ENCODE measurements at places on chromosomes 7 and 10.

DNA sequence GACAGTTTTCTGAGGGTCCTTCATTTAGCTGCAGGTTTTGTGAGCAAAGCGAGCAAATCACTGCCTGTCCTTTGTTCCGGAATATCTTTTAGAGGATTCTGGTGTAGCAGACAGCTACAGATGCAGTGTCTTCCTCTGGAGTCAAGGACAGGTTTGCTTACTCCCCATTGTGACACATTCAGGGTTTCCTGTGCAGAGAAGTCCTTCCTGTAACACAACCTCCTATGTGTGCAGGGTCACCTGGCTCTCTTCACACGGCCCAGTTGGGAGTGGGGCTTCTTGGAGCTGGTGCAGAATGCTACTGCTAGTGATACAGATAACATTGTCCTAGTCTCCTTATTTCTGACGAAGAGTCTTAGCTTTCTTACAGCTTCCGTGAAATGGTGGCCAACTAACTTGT, 47.9 kb downstream of the RBM33 start:
- DNase-seq, result no peak

DNA sequence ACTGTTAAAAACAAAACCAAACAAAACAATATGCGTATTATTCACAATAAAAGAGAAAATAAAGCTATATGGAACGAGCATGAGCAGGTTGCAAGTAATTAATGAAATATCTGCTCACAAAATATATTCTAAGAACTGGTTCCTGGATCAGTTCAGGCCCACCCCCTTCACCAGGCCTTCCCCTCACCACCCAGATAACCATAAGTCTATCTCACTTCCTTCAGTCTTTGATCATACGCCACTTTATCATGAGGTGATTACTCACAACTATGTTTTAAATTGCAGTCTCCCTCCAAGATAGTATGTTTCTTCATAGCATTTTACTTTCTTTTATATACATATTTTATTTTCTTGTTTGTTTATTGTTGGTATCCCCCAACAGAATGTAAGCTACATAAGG, 263.1 kb upstream of the HGF start:
- no peak for DNase-seq

DNA sequence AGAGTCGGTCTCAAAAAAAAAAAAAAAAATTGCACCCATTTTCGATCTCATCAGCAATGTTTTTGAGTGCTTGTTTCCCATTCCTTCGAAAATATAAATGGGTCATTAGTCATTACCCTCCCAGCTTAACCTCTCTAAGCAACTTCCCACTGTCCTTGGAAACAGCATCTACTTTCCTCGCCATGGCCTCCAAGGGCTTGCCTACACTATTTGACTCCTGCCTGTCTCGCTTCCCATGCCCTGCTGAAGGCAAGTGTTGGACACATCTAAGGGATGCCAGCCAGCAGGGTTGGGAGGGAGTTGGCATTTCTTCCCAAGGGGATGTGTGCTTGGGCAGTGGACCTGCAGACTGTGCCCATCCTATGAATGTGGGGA, 12.7 kb upstream of the RHBDD2 start:
- DNase-seq, result no peak

GRCh38 chr7:108147031-108147563, 16.9 kb upstream of the LAMB4 start:
- DNase-seq, result no peak

DNA sequence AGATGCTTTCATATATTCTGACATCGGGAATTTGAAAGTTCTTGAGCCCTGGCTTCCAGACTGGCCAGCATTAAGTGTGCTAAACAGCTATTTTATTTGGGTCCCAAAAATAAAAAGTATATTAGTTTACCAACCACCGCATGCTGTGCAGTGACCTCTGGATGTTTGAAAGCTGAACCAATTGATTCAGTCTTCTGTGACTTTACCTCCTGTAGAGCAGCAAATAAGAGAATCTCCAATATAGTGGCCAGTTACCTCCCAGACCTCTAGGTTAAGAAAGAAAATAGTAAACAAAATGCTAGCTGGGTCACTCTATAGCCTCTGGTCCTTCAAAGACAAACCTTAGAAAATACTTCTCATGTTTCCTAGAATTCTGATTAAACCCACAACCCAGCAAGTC, 424.6 kb upstream of the NFE2L3 start:
- no peak for DNase-seq

DNA sequence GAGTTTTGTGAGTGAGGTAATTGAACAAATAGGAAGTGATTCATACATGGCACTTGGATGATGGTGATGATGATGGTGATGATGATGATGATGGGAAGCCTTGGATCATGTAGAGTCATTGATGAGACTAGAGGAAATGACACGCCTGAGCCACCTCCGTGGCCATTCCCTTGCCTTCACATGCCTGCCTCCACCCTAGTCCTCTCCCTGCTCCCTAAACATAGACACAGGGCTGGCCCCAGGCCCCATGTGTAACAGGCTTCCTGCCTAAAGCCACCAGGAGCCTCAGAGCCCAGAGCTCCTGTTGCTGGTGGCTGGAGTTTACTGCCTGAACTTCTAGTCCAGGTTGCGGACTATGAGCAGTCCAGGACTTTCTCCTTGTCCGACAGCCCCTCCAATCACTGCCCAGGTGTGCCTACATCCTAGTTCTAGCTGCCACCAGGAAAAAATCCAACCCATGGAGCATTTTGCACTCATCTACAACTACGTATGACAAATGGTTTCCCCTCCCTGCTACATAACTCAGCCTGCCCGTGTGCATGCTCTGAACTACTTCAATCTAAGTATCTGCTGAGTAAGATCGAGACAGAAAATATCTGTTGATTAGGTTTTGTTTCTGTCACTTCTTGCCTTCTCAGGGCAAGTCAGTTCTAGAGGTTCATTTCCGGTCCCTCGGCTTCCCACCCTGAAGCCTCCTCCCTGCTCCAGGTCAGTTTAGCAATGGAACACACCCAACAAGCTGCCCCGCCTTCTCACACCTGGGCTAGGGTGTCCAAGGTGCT, 35.5 kb upstream of the KDM7A start:
- no peak for DNase-seq

DNA sequence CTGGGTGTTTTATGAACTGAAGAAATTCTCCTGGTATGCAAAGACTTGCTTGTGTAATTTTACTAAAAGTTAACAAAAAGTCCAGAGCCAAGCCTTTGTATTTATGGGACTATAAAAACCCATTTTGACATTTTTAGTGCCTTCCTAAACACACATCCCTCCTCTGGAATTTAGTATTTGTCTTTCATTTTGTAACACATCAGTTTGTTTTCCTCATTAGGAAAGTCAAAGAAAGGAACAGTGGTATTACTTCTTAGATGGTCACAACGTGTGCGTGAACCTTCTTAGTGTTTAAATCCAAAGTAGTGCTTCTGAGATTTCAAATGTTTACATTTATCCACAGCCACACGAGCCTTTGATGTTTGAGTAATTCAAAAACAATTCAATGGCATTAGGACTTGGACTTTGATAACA, 103.2 kb upstream of the TMEM106B start:
- DNase-seq, result no peak

DNA sequence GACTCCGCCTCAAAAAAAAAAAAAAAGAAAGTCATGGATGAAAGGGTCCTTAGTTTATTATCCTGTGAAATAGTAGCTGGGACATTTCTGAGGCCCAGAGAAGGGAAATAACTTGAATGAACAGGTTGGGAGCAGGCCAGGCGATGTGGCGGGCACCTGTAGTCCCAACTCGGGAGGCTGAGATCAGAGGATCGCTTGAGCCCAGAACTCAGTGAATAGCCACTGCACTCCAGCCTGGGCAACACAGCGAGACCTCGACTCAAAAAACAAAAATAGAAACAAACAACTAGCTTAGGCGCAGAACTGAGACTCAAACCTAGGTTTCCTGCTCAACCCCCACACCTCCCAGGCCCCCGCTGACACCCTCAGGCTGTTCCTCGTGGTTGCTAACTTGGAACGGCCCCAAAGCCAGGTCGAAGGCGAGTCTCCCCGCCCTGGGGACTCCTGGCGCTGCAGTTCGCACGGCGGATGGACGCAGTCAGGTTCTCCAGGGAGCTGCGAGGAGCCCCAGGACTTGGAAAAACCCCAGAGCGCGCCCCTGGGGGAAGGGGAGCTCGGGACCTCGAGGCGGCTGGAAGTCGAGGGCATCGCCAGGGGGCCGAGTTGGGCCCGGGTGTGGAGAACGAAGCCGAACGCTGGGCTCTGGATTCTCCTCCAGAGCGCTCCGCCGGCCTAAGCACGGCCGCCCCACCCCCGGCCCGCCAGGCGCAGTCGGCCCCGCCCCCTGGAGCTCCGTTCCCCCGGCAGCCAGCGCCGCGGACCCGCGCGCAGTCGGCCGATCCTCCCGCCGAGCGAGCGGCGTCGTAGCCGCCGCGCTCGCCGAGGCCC, at the start of gene STOX1:
STOX1 (plus strand) TSS at position 768 of the 828 bp plus-strand sequence. CDS start 93 bp downstream, outside the sequence.
- DNase-seq, result peak; percentile 28

- no peak for DNase-seq
These were observed 88.3 kb upstream of the CYP26C1 start for GRCh38 chr10:92972066-92972870.

- no peak for DNase-seq
These were observed 18.6 kb downstream of the INA start for GRCh38 chr10:103295374-103296015.

GRCh38 chr7:7913504-7913903, 55.1 kb upstream of the GLCCI1 start:
- no peak for DNase-seq

- DNase-seq, result no peak
These were observed 63.0 kb downstream of the PIP4K2A start for GRCh38 chr10:22651276-22651980.

- DNase-seq, result no peak
These were observed 16.0 kb upstream of the DLX6 start for GRCh38 chr7:96989241-96989858.

DNA sequence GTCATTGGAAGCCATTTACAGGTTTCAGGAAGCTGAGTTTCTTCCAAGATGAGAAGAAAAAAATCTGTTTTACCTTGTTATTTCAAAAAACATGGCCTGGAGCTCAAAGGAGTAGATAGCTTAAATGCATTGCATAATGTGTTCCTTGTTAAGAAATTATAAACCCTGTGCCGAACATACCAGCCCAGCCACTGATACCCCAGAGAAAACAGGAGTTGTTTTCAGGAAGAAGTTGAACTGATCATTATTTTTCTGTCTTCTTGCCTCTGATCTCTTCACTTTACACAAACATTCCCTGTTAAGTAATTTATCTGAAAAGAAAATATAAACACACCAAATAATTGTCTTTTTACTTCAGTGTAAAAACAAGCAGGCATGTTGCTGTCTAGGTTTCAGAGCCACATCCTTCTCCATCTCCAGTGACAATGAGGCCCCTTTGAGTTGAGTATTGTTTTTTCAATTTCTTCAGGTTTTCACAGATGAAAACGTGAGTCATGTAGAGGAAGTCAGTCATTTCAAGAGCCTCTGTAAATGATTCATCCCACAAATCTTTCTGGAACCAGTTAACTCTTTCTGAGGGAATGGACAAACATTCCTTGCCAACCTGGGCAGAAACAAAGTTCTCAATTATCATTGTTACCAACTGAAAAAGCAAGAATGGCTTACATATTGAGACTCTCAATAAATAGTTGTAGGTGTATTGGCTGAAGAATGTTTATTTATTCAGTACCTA, 244.2 kb downstream of the IPMK start:
- no peak for DNase-seq

- DNase-seq, result no peak
These were observed 51.9 kb upstream of the GNAT3 start for GRCh38 chr7:80563561-80564327.

- no peak for DNase-seq
These were observed 87.9 kb downstream of the PAXIP1 start for GRCh38 chr7:154914996-154915380.

DNA sequence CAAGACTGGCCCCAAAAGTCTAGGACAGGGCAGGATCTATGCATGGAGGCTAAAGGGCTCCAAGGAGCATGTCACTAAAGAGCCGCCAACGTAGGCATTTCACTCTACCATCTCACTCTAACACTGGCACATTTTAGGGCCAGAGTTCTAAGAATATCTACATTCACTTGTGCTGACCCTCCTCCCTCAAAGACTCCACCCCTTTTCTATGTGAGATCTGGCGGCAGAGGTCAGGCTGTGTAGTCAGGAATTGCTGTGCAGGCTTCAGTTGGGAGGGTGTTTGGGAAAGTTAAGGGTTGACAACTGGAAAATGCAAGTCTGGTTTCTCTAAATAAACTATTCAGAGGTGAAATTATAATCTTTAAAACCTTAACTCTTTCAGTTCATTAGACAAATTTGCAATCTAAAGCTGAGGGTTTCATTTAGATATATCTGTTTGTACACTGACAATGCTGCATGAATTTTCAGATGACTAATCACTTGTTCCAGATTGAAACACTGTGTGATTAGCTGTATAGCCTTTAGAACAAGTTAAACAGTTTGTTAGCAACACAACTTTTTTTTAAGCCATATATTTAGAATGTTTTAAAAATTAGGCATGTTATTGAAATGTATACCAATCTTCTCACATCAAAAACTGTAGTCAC, 18.2 kb downstream of the LMOD2 start:
- no peak for DNase-seq

DNA sequence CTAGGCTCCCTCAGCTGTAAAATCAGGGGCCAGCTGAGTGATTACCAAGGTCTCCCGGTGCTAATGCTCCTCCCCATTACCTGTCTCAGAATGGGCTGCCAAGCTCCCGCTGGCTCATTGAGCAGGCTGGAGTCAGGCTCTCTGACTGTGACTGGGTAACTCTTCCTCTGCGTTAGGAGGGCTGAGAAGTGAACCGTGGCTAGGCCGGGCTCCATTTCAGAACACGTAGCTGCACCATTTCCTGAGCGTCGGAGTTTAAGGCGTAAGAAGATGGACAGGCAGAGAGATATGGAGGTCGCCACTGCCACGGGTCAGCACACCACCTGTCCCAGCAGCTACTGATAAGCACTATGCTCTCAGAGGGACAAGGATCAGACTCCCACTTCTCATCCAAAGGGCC, 250.3 kb downstream of the TCERG1L start:
- DNase-seq, result no peak

DNA sequence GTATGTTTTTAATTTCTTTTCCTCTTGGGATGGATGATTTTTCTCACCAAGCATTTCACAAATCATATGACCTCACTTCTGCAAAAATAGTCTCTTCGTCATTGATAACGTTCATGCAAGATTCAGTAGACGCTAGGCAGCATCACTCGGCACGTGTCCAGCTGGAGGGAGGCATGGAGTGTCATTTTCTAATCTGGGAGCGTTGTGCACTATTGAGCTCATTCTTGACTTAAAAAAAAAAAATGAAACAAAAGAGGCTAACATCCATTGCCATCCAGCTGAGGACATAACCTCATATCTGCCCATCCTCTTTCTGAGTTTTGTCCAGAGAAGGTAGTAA, 56.2 kb downstream of the COL17A1 start:
- no peak for DNase-seq

DNA sequence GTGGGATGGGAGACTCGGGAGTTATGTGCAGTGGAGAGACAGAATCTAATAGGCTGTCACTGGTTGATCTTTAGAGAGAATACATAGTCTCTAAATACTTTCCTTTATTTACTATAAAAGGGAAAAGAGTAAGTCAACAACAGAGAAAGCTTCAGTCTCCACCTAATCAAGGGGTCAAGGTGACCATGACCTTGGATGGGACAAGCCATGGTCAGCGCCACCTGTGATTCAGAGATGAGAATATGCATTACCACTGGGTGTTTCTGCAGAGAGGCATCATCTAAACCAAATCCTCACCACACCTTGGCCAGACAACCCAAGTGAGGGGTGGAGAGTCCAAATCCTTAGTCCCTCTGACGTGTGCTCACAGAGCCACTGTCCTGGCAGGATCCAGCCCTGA, 39.9 kb downstream of the TNS3 start:
- DNase-seq, result no peak

- no peak for DNase-seq
These were observed 26.5 kb downstream of the VWA2 start for GRCh38 chr10:114265392-114266053.

- no peak for DNase-seq
These were observed 1.7 kb downstream of the AKR1C4 start for GRCh38 chr10:5198386-5198785.

- no peak for DNase-seq
These were observed 15.7 kb downstream of the HPS1 start for GRCh38 chr10:98431016-98431415.

All from stimulated activated CD8-positive, alpha-beta memory T cell treated with anti-CD3 and anti-CD28 coated beads, Interleukin-7, amount 100 ng/mL, for 48 hours (primary cell).